ENCODE measurements at places on chromosomes 12 and 14. TPM values are rescaled to one million over a fixed set of nuclear protein-coding genes. Genes with fewer than 3 reads are reported as not detected.

DNA sequence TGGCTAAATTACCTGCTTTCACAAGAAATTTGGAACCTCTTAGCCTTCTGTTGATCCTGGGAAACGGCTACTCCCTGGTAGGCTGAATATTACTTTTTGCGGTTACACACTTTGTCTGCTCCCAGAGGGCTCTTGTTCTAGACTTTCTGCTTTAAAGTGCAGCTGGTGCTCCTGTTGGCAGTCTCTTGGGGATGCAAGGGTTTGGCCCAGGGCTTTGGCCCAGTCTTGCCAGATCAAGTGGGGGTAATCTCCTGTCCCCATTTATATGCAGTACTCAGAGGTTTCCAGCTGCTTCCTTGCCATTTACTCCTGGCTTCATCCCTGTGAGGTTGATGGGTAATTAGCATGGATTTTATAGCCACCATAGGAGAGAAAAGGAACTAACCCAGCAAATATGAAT lies 558.2 kb upstream of the MIS18BP1 start:
- H3K27me3 ChIP-seq = no peaks in the 10 kb centered on the region
- H3K4me3 ChIP-seq = no peak overlapping the region
- no peak overlapping the region for H3K27ac ChIP-seq
- H3K36me3 ChIP-seq = no peaks in the 10 kb centered on the region
- no peak for DNase-seq

- no peaks in the 10 kb centered on the region for H3K27me3 ChIP-seq
- DNase-seq = no peak
- no peak overlapping the region for H3K27ac ChIP-seq
- no peaks in the 10 kb centered on the region for H3K36me3 ChIP-seq
Observed at GRCh38 chr14:94689985-94690400, 77.8 kb downstream of the SERPINA3 start.

Gene NPFF
- not detected for total RNA-seq

- H3K4me1 ChIP-seq = no peaks in the 10 kb centered on the region
- H3K27me3 ChIP-seq = no peaks in the 10 kb centered on the region
- H3K27ac ChIP-seq = no peak overlapping the region
Observed at GRCh38 chr12:130457215-130457614, 119.5 kb downstream of the PIWIL1 start.

DNA sequence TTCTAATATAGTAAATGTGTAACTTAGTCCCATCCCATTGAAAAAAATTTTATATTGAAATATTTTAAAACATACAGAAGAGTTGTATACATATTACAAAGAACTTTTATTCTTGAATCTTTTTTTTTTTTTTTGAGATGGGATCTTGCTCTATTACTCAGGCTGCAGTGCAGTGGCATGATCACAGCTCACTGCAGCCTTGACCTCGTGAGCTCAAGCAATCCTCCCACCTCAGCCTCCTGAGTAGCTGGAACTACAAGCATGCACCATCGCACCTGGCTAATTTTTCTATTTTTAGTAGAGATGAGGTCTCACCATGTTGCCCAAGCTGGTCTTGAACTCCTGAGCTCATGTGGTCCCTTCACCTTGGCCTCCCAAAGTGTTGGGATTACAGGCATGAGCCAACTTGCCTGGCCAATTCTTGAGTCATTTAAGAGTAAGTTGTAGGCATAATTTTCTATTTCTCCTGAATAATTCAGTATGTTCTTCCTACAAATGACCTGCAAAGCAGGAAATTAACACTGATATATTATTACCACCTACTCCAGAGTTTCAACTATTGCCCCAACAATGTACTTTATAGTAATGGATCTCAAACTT lies 153.0 kb upstream of the BMP4 start:
- H3K27ac ChIP-seq = no peak overlapping the region
- peaks cover 18% of the 10 kb centered on the region for H3K4me1 ChIP-seq
- H3K36me3 ChIP-seq = no peaks in the 10 kb centered on the region
- DNase-seq = no peak
- no peak overlapping the region for H3K4me3 ChIP-seq

Gene FBLN5
- 65.3 TPM for total RNA-seq

Measured in adrenal gland (tissue), 19 donors.